NCI-H446 treated with DMSO at 0.1 percent for 48 hours (cell line): ENCODE measurements at places on chromosomes 11 and 22.

DNA sequence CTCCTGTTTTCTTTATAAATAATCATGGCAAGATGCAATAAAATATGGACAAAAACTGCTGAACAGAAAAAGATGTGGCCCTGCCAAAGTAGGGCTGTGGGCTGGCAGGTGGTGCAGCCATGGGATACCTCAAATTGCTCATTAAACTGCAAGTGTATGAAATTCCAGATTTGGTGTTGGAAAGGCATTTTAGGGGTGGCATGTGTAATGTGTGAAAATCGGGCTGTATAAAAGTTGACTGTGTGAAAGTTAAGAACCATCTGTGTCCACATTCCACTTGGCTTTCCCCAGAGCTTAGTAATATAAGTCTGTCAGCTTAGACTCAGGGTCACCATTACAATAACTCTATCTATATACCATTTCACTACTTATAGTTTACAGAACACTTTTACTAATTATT lies 34.8 kb upstream of the FZD4 start:
- DNase-seq, result no peak

GRCh38 chr11:12331239-12331874 lies 46.0 kb upstream of the PARVA start:
- DNase-seq, result peak; percentile 74

- peak; percentile 16 for DNase-seq
These were observed 53.9 kb upstream of the CEP126 start for GRCh38 chr11:101860696-101861427.

GRCh38 chr11:64859542-64860414 lies 15.3 kb upstream of the CDC42BPG start:
- DNase-seq, result no peak

DNA sequence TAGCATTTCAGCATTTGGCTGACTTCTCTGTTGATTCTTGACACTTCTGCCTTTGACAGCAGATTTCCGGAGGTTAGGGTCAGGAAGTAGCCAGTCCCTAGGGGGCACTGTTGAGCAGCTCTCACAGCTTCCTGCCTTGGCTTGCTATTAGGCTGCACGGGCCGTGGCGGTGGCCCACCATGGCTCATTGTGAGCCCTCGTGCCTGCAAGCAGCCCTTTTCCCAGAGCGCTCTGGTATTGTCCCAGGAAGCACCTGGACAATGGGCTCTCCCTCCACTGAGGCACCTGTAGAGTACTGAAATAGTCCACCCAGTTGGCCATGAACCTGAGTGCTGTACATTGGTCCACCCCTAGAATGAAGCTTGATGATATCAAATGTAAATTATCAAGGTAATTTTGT lies 100.2 kb upstream of the GAL start:
- no peak for DNase-seq
